ENCODE measurements at places on chromosomes 12 and 14. TPM values are rescaled to one million over a fixed set of nuclear protein-coding genes. Genes with fewer than 3 reads are reported as not detected.

- DNase-seq: no peak
Measured at GRCh38 chr12:16454481-16454880, 107.0 kb downstream of the MGST1 start.

DNA sequence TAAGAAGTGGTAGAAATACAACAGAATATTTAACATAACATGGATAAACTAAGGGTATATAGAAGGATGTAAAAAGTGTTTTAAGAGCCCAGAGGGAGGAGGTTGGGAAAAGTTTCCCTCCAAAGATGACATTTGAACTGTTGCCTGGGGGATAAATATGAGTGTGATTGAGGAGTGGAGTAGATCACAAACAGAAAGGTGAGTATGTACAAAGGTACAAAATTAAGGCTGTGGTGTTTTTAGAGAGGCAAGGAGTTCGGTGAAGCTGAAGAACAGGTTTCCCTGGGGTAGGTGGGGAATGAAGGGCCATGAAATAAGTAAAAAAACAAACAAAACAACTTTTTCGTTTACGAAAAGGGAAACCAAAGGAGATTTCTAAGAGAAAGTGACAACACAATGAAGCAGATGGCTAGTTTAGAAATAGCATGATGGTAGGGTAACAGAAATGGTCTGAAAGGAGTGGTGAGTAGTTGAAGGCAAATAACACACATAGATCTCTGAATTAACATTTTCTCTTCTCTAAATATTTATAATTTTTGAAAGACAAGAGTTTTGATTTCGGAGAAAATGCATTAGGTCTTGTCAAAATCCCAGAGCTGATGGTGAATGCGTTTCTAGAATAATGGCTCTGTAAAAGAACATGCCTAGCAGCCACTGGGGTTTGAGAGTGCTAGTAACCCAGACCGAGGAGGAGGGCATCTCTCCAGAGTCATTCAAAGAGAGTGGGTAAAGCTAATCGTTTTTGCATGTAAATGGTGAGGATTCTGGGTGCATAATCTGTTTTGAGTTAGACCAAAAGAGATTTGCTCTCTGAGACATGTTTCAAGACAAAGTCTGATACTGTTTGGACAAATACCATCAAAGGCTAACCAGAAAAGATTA is 240.4 kb upstream of the DCN start:
- no peak for DNase-seq

- DNase-seq: no peak
Measured at GRCh38 chr12:82314406-82314892, 43.7 kb downstream of the CCDC59 start.

DNA sequence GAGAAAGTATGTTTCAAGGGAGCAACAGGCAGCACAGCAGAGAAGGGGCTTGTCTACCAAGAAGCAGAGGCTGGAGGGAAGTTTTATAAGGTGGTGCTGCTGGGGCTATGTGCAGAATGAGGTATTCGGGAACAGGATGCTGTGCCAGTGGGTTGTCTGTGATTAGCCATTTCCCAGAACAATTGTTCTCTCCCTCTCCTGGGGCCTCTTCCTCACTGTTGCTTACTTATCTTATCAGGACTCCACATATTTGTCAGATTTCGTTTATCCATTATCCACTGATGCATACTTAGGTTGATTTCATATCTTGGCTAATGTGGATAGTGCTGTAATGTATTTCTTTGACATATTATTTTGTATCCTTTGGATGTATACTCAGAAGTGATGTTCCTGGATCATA is 195.1 kb upstream of the RTL1 start:
- DNase-seq: no peak

CCDC175 gene
- polyA plus RNA-seq: 1.8 TPM

GRCh38 chr14:33611405-33612196 is 339.3 kb downstream of the EGLN3 start:
- no peak for DNase-seq

DNA sequence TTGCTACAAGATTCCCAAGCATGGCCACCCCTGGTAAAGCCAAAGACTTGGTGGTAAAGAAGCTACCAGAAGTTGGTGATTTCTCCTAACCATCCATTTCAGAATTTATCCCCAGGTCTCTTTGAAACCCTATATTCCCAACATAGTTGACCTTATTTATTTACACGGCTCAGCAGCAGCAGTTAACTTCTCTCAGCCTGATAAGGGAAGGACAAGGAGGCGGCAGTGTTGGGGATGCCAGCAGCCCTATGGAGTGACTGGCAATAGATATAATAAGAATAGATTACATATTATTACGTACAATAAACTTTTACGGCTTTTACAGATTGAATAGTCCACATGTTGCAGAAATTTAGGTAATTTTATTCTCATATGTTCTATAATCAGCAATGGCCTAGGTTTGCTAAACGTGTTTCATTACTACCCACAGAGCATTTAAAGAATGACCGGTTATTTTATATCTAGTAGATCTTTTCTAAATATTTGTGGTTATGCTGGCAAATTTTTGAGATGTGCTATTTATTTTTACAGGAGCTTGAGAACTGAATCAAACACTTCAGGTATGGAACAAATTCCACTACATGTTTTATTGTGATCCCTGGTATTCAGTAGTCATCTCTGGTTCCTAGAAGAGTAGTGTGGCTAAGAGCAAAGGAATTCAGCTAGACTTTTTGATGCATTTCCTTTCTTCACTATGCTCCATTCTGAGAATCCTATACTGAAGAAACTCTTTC is 19.8 kb upstream of the PALS1 start:
- DNase-seq: no peak

E2F7 gene
- 8.0 TPM for polyA plus RNA-seq

PLEK2 gene
- 3.2 TPM for polyA plus RNA-seq

FIGNL2 gene
- polyA plus RNA-seq: 3.8 TPM

DNA sequence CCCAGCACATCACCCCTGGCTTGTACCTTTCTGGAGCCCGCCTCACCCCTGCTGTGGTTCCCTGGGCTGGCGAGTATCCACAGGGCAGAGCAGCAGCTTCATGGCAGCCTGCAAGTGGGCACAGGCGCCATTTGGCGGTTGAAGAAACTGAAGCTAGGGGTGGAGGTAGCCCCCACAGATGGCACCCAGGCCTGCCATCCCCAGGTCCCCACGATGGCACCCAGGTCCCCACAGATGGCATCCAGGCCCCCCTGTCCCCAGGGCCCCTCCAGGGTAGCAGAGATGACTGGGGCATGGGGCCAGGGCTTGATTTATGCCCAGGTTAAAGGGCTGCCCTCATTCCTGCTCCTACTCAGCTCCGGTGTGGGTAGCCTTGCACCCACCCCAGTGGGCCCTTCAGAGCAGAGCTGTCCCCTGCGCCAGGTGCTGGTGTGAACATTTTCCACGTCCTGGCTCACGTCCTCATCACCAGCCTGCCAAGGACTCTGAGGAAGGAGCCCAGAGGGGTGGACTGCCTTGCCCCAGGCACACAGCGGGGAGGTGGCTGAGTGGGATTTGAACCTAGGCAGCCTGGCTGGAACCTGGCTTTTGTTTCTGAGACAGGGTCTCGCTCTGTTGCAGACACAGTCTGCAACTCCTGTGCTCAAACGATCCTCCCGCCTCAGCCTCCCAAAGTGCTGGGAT is 8.7 kb downstream of the MMP17 start:
- DNase-seq: no peak

DNA sequence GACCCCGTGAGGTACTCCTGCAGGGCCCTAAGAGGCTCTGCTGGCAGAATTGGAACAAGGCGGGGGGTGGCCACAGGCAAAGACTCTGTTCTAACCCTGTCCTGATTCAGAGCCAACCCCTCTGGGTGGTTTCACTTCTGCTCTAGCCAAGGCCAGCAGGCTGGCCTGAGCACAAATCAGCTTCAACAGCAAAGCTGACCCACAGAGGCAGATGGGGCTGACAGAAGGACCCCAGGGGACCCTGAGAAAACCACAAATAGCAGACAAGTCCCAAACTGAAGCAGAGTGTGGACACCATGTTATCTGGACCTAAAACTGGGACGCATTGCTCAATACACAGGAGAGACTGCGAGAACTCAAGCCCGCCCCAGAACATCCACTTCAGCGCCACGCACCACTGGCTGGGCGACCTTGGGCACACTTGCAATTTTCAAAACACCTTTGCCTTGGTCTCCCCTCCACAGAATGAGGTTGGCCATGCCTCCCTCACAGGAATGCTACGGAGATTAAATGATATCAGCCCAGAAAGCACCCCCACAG is 76.4 kb upstream of the DICER1 start:
- no peak for DNase-seq

KCNH3 gene
- 8.5 TPM for polyA plus RNA-seq

DNA sequence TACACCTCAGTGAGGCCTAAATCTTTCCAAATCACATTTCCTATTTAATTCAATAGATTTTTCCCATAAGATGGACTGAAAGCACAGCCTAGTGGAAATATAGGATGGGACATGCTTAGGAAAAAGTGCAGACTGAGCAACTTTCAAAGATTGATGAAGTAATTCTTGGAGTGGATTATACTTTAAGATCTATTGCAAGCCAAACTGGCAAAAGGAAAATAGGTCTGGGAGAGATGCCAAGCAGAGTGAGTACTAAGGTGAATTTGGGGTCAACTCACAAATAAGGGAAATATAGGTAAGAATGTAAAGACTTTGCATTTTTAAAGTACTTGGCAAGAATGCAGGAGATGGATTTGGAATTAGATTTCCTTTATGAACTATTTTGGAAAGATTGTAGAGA is 170.2 kb upstream of the FOXG1 start:
- DNase-seq: no peak

DNA sequence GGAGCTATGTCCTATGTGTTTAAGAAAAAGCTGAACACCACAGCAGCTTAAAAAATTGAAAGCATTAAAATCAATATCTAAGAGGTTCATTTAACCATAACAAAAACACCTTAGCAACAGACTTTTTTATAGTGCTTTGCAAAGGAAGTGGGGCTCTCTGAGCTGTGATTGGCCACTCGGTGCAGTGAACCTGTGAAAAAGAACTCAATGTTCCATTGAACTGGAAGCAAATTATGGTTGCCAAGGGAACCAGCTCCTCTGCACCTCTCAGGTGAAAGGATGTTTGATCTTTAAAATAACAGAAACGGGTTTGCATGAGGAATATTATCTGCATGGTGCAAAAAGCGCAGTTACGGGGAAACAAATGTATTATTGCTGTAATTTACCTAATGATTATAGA is 149.4 kb downstream of the SNAPC1 start:
- no peak for DNase-seq

DNA sequence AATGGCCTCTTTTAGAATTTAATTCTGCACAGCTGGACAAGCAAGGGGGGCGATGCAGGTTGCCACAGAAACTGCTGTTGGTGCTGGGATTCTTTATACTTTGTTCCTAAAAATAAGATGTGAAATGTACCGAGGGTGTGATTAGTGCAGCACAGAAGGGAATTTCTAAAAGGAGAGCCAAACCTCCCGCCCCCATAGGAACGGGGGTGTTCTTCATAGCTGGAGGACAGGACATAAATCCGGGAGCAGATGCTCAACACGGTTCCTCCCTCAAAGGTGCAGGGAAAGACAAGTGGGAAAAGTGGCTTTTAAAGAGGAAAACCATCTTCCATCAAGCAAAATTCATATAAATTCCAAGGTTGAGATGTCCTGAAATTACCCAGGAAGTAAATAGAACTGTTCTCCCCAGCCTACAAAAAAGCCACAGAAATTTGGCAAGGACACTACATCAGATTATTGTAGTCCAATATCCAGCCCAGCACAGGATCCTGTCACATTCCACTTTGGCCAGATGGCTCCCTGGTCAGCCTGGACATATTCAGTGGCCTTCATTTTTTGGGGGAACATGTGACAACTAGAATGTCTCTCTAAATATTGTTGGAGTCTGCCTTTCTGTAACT is 51.4 kb upstream of the TMX1 start:
- no peak for DNase-seq

SLC4A8 gene
- polyA plus RNA-seq: 3.7 TPM

DNA sequence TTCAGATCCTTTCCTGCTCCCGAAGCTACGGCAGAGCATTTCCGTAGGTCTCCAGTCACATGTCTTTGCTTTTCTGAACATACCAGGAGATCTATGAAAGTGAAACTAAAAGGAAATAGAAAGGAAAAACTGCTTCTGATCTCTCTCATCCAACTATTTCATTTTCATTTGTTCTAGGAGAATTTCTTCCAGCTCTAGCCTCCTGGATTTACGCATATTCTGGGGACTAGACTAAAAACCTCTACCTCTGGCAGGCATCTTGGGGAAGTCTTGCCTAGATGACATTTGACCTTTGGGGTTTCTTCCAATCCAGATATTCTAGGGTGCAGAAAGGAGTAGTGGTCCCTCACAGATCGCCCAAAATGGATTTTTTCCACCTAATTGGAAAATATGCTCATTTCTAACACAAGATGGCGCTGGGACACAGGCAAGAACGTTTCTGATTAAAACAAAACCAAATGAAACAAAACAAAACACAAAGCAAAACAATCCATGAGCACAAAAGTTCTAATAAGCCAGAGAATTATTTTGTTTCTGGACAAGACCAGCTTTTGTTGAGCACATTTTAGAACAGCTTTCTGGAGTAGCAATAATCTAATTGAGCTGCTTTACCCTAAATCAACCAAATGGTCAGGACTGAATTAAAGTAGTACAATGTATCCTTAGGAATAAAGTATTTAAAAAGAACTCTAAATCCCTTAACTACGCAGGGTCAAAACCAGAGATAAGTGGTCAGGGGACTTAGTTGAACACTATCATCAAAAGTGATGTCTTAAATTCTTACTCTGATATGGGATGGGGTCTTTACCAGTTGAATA is 12.3 kb upstream of the PARP11 start:
- DNase-seq: peak; percentile 52

DNA sequence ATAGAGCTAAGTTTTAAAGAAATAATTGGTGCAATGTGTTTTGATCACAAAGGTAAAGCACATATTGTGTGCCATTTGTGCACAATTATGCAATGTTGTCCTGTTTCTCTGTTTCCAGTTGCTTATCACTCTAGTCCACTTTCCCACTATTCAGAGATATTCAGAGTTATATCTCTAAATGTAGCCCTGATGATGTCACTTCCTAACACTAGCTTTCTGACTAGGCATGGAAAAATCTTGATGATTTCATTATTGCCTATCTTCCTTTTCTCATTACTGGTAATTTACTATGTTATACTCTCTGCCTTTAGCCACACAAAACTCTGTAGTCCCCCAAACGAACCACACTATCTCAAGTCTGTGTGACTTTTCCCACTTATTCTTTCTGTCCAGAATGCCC is 221.2 kb downstream of the TRHDE start:
- no peak for DNase-seq

- no peak for DNase-seq
Measured at GRCh38 chr12:96094201-96094600, 58.8 kb upstream of the LTA4H start.

GNS gene
- polyA plus RNA-seq: 149 TPM

All from left renal pelvis (tissue), 4 donors.